Epithelial cell of prostate (primary cell): ENCODE measurements at places on chromosomes 16 and 17.

- no peak for DNase-seq
These were observed 4.2 kb downstream of the TRADD start for GRCh38 chr16:67155295-67156142.

GRCh38 chr17:50477976-50478375 is 684 bp upstream of the RSAD1 start:
- no peak for DNase-seq

DNA sequence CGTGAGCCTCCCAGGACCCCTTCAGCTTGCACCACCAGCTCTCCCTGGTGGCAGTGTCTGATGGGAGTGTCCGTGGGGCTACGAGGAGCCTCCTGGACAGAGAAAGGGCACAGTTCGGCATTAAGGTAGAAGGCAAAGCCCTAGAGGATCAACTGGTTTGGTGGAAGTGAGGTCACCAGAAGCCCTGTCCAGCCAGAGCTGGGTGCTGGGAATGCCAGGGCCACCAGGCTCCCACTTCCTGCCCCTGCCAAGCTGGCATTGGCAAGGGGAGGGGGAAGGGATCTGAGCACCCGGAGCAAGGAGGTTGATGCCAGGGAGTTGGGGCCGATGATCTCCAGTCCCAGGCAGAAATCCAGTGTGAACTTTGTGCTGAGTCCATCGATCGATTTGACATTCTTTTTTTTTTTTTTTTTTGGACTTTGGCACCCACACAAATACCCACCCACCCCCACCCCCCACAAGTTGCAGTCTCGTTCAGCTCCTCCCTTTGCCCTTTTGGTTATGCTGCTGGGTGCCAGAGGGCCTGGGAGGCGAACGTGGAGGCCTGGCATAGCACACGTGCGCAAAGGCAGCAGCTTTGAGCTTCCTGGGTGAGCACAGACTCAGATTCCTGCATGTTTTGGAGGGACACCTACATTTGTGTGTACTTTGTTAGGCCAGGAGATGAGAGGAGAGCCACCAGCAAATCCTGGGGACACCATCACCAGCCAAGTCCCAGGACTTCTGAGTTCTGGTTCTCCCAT is 2.1 kb downstream of the NHERF1 start:
- no peak for DNase-seq

DNA sequence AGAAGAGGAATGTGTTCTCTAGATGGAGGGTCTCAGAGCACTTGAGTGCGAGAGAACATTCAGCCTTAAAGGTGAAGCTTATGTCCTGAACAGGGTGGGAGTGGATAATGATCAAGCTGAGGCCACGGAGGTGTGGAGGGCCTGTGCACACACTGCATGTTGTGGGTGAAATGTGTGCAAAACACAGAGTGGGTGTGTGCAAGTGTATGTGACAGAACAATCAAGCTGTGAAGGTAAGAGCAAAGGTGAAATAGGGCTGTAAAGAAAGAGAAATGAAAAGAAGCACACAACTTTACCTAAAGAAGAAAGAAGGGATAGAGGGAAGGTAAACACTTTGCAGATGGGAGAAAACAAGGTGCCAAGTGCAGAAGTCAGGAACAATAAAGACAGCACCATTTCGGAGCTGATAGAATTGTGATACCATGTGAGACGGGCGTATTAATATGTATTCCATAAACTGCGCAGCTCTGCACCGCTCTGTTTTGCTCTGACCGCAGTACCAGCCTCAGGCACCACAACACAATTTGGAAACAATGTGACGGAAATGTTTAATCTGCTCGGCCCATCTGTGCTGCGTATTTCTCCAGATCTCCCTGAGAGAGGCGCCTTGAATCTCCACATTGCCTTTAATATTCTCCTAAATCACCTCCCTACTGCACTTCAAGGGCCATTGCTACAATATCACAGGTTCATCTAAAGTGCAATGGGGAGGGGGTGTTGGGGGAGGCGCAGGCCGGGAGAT is 40.6 kb downstream of the SNX11 start:
- DNase-seq = no peak

DNA sequence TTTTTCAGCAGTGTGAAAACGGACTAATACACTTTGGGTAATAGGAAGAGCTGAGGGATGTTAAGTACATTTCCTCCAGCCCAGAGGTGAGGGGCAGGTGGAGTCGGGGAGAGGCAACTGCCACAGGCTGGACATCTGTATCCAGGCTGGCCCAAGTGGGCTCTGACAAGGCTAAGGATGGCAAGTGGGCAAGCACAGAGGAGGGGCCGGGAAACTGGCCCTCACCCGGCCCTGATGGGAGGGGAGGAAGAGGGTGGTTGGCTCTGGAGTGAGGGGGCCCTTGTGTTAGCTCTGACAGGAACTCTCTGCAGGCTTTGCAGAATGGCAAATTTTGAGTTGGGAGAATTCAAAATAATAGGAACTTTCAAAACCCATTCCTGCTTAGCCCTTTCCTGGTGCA is 251.0 kb upstream of the TNRC6C start:
- no peak for DNase-seq

- no peak for DNase-seq
These were observed 45.6 kb upstream of the ENPP7 start for GRCh38 chr17:79685121-79685520.

- DNase-seq = no peak
These were observed 20.9 kb downstream of the TNS4 start for GRCh38 chr17:40480501-40481003.

- DNase-seq = no peak
These were observed 8.2 kb downstream of the SPNS2 start for GRCh38 chr17:4506892-4507291.

- DNase-seq = no peak
These were observed 4.4 kb downstream of the CACNA1G start for GRCh38 chr17:50564916-50565315.

- DNase-seq = no peak
These were observed 15.0 kb downstream of the OR1A1 start for GRCh38 chr17:3222505-3222904.

GRCh38 chr16:73882033-73882432 is 414.6 kb upstream of the PSMD7 start:
- DNase-seq = no peak

- peak; percentile 29 for DNase-seq
These were observed 51.3 kb upstream of the IRX6 start for GRCh38 chr16:55272744-55273143.

- DNase-seq = no peak
These were observed 29.8 kb downstream of the ARSG start for GRCh38 chr17:68320943-68321555.
